ENCODE measurements at places on chromosomes 2 and 18.

DNA sequence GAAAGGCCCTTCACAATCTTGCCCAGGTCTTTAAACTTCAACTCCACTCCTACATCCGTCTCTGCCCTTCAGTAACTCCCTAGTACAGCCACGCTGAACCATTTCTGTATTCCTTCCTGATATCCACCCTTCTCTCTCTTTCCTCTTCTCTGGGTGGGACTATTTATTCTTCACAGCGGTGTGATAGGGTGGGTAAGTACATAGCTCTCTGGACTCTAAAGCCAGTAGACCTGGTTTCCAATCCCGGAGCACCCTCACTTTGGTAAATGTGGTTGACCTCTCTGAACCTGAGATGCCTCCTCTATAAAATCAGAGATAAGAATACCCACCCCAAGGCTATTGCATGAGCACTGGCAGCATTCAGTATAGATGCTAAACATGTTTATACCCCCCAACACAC, 86.7 kb downstream of the ATL2 start:
- no peak for DNase-seq

DNA sequence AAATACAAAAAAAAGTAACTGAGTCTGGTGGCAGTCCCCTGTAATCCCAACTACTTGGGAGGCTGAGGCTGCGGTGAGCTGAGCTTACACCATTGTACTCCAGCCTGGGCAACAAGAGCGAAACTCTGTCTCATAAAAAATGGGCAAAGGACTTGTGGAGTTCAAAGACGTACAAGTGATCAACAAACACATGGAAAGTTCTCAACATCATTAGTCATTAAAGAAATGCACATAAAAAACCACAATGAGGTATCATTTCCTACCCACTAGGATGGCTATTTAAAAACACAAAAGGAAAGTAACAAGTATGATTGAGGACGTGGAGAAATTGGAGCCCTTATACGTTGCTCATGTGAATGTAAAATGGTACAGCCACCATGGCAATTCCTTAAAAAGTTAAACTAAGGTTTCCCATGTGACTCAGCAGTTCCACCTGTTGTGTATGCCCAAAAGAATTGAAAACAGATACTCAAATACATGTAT, 52.3 kb downstream of the RAB10 start:
- DNase-seq = no peak

GRCh38 chr2:11809586-11810236, 63.3 kb downstream of the LPIN1 start:
- DNase-seq = no peak

- no peak for DNase-seq
Measured at GRCh38 chr2:7867867-7868266, 814.0 kb upstream of the ID2 start.

GRCh38 chr2:33214436-33214835, 262.0 kb upstream of the RASGRP3 start:
- DNase-seq = no peak

DNA sequence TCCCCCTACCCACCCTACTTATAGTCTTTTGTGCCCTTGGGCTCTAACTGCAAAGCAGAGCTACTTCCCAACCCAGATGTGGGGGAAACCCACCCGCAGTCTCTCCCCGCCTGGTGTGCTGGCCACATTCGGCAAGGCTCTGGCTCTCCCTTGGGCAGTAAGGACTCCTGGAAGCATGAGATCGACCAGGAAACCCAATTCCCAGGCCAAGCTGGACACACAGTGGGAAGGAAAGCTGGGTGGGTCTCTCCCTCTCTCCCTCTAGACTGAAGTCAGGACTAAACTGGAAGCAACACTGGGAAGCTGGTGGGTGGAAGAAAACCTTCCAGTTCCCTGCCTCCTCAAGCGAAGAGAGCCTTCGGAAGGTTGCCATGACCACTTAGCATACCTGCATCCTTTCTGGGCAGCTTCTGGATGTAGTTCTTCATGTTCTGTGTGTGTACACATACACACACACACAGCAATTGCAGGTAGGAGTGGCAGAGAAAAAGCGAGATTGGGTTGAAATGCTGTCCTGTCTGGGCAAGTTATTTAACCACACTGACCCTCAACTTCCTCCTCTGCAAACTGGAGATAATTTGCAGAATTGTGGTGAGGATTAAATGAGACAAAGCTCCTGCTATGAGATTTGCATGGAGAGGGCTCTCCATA, 33.9 kb downstream of the ZBTB7C start:
- no peak for DNase-seq

DNA sequence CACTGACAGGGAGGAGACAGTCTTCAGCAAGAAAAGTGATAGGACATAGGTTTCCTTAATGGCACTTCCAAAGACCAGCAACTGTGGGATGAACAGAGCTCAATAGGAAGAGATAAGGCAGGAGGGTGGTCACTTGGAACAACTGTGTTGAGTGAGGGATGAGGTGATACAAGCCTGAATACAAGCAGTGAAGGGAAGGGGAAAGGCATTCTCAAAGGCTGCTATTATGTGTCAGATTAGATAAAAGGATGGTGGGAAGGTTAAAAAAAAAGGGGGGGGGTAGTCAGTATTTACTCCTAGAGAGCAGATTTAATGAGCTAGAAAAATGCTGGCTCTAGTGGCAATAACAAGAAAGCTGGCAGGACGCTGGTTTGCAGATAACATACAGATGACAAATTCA, 25.7 kb downstream of the CCBE1 start:
- DNase-seq = no peak

GRCh38 chr2:239548451-239548871, 147.6 kb upstream of the HDAC4 start:
- DNase-seq = no peak

DNA sequence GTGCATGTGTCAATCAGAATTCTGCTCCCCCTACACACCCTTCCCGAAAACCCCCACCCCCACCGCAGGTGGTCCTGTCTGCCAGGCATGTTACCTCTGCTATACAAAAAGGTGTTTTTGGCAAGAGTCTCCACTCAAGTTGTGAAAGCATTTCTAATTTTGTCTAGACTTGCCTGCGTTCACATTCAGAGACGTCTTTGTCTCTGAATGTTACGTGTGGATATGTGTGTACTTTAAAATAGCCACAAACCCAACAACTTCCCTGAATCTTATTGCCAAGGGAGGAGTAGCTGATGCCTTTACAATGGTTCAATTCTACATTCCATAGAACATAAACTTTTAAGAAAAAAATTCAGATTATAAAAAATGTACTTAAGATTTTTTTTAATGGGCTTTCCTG, 66.6 kb downstream of the ITGA4 start:
- DNase-seq = no peak

DNA sequence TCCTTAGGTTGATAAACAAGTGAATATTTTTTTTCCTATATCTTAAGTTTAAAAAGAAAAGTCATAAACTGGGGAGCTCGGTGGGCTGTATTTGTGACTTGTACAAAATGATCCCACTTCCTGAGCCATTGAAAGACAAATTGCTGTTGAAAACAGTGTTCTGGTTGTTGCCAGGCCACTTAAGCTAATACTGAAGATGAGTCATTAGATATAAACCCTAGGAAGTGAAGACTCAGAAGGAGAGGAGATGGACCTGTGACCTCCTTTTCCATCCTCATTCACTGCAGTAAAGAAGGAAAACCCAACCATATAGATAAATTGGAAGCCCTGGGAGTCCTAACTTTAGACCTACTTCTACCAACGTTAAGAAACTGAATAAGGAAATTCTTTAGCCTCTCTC, 46.2 kb upstream of the SERPINE2 start:
- DNase-seq = peak; percentile 62

DNA sequence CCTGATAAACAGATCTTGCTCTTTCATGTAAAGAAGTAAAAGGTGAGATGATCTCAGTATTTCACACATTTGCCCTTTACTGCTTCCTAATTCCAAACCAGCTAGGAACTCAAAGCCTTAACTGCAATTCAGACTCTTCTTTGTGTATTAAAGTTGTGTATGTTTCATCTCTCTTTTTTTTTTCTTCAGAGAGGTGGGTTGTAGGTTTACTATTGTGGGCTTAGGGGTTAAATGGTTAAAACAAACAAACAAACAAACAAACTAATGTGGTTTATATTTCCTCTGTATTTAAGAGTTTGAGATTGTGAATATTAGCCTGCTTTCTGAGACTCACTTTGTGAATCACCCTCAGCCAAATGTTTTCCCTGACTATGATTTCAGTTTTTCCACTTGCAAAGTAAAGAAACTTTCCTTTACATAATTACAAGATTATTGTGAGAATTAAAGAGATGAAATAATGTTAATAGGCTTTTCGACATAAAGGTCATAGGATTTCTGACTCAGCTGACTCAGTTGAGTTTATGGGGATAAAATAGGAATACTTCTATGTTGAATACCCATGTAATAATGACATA, 2.8 kb downstream of the GULP1 start:
- no peak for DNase-seq

DNA sequence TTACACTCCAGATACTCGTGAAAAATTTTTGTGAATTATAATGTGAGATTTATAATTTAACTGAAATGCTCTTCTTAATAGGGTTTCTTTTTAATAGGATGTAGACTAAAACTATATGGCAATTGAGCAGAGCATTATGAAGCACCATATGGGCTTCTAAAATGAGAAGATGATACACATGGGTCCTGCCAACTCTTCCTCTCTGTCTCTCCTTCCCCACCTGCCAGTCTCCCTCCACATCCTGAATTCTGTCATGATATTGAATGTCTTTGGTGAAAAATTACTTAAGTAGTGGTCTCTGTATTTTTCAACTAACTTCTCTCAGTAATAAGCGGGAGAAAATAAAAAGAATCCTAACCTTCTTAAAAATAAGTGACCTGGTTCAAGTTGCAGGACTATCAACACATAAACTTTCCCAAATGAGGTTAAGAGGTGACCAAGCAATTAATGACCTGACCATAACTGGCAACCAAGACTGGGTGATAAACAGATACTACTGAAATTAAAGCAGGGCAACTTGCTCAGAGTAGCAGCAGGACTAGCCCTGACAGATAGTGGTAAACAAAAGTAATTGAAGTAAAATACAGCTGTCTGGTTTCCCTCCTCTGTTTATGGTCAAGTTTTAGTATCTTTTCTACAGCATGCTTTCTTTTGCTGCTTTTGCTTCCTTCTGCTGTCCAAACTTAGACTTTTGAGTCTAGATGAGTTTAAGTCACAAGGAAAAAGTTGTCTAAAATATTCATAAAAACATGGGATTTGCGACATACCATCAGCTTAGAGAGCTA, 117.1 kb upstream of the PDE1A start:
- DNase-seq = no peak

- DNase-seq = no peak
Measured at GRCh38 chr2:187011206-187011832, 162.3 kb upstream of the ZSWIM2 start.

GRCh38 chr2:105772362-105772761, 27.6 kb downstream of the NCK2 start:
- no peak for DNase-seq

- DNase-seq = no peak
Measured at GRCh38 chr2:14572633-14573032, 59.9 kb upstream of the LRATD1 start.

DNA sequence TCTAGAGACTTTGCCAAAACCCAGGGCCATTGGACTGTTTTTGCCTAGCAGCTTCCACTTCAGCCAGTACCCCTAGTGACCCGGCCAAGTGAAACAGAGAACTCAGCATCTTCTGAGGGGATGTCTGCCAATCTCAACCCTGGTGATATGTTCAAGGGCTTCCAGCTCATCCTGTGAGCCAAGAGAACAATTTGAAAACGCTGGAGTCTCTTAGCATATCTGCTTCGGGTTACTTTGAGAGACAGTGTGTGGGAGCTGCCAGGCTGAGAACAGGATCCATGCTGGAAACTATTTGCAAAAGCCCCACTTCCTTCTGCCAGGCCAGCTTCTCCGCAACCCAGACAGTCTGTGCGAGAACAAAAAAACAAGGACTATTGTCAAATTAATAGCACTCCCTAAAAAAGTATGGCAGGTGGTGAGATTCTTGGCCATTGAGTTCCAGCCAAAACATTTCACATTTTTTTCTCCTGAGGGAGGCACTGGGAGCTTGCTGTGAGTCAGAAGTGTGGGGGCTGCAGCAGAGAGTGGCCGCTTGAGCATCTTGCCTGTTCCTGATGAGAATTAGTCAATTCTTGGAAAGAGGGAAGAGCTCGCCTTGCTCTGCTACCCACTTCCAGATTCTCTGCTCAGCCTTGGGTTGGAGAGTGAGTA, 395.6 kb upstream of the TRIB2 start:
- DNase-seq = peak; percentile 55

DNA sequence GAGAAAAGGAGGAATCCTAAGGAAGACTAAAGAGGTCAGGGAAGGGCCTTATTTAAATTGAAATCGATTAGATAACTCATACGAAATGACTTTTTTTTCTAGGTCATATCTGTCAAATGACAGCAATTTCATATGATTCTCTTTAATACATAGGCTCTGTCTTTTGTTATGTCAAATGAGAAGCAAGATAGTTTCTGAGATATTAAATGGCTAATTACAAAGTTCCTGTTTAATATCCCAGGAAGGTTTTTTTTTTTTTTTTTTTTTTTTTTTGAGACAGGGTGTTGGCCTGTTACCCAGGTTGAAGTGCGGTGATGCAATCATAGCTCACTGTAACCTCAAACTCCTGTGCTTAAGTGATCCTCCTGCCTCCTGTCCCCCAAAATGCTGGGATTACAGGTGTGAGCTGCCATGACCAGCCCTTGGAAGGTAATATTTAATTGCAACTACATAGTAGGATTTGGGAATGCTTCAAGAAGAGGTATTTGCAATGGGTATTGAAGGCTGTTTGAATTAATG, 48.0 kb upstream of the RMND5A start:
- DNase-seq = no peak

DNA sequence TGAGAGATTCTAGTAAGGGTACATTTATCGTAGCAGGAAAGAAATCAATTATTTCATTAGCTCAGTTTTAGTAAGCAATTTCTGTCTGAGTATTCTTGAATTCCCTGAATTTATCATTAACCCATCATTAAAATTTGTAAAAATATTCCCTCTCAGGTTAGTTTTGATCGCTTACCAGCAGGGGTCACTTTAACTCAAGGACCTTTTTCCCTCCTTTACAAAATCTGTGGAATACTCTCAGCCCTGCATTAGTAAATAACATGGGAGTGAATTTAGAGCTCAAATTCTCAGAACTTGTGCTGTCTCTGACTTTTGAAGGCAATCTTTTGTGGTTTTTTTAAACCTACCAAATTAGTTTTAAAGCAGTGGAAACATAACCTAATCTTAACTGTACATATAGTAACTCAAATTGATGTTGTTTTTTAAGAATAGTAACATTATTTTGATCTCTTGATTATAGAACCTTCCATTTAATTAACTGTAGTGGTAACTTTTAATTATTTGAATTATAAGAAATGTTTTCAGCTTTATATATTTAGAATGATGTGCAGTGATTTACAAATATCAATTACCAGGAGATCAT, 97.2 kb downstream of the AGPS start:
- peak; percentile 22 for DNase-seq

- DNase-seq = no peak
Measured at GRCh38 chr18:5524660-5525059, 19.1 kb downstream of the EPB41L3 start.

- DNase-seq = no peak
Measured at GRCh38 chr2:173990245-173990644, 25.1 kb upstream of the SP3 start.

Data from HTR-8/SVneo (cell line).